ENCODE measurements at places on chromosomes 5 and 9.

DNA sequence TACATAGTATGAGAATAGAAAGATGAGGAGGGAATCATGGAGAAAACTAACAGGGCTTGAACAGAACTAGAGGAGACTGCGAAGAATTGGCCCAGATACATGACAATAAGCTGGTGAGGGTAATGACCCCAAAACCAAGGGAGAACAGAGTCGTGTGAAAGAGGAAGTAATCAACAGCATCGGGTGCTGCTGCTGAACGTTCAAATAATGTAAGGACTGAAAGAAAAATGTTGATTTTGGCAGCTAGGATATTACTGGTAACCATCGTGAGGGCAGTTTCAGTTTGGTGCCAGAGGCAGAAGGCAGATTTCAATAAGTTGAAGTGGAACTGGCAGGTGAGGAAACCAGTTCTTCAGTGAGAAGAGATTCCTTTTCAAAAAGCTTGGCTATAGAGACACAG, 66.8 kb upstream of the SMC2 start:
- no peak for DNase-seq

GRCh38 chr9:99138424-99139284, 33.7 kb downstream of the TGFBR1 start:
- no peak for DNase-seq

GRCh38 chr9:4375424-4376200, 75.7 kb upstream of the GLIS3 start:
- DNase-seq, result peak; percentile 23

DNA sequence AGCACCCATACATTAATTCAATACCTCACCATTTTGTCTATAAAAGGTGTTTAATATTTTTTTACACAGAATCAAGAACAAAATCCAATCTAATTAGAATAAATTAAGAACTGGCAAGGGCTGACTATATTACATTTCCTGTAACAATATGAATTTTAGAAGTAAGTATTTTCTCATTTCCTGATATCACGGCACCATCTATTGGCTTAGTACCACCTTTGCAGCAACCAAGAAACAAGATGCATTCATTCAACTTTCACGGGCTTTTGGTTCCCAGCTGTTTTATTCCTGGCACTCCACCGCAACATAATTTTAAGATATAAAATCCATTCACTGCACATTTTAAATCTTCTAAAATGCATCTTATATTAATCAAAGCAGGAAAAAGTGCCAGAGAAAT, 20.6 kb downstream of the PSMB7 start:
- no peak for DNase-seq

DNA sequence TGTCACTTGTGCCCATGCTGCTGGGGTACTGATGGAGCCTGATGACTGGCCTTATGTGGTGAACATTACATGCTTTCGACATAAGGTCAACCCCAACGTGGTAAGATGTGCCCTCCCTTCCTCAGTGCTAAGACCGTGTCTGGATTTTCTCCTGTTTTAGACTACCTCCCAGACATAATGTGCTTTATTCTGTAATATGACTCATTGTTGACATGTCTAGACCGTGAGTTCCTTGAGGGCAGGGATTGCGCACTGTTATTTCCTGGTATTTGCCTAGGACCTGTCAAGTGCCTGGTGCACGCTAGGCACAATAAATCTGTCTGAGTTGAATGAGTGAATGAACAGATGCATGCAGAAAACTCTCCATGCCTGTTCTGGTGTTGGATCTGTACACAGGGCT, 346.0 kb downstream of the KDM4C start:
- no peak for DNase-seq

GRCh38 chr5:121758615-121759014, 93.1 kb upstream of the FTMT start:
- no peak for DNase-seq

DNA sequence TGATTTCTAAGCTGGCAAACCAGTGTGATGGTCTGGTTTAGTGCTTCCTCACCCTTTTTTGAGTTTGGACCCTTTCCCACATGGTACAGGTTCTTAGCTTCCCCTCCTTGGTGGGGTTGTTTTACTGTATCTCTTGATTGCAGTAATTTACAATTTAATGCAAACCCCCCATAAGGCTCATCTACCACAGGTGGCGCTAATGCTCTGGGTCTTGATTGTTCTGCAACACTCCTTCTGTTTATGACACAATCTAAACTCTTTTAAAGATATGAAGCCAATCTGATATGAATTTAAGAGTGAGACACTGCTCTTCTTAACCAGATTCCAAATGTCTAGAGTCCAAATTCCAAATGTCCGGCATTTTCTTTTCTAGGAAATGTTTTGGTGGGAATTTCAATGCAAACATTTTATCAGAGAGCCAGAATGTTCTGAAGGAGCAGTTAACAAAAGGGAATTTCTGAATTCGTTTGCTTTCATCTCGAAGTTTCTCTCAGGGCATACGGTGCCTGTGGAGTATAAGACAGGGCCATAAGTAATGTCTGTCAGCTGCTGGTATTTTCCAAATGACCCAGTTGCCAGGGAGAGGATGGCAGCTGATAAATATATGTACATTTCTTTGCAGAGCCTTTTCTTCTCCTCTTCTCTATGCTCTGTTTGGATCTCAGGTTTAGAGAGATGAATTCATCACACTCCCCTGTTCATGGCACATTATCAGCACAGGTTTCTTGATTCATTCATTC, 246.8 kb downstream of the ARHGAP26 start:
- no peak for DNase-seq

DNA sequence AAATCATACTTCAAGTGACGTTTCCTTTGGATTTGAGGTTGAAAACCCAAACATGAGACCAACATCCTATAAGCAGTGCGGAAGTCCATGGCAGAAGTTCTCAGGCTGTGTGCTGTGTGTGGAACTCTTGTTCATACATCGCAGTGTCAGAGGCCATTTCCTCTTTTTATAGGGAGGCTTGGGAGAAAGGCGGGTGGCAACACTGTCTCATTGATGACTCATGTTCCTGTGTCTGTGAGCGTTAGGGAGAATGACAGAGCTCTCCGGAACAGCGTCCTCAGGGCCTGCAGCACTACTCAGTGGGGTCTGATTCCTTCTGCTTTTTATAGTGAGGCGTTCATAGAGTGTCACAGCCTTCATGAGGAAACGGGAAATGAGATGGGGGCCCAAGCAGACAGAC, 98.8 kb upstream of the BASP1 start:
- peak; percentile 95 for DNase-seq

GRCh38 chr5:15606197-15606596, 106.2 kb downstream of the FBXL7 start:
- no peak for DNase-seq

DNA sequence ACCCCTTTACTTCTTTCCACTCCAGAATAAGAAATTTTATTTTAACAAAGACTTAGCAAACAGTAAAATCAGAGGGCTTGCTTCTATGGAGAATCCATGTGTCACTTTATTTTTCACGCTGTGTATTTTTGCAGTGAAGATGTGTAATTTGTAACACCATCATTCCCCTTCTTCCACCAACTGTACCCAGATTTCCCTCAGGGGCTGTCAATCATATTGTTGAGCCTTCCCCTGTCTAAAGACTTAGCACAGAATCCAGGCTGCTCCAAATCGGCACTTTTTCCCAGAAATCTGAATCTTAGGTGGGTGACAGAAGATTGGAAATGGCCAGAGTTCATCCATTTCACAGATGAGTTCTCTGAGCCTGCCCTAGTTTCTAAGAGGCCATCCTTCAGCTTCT, 115.9 kb downstream of the GNAQ start:
- no peak for DNase-seq

- DNase-seq, result peak; percentile 54
Measured at GRCh38 chr5:30849931-30850710, 343.4 kb upstream of the CDH6 start.

GRCh38 chr9:94528886-94529285, 26.0 kb upstream of the PCAT7 start:
- no peak for DNase-seq

- no peak for DNase-seq
Measured at GRCh38 chr9:85290019-85290418, 451.7 kb downstream of the AGTPBP1 start.

- DNase-seq, result no peak
Measured at GRCh38 chr5:69374911-69375446, 5.4 kb downstream of the RAD17 start.

DNA sequence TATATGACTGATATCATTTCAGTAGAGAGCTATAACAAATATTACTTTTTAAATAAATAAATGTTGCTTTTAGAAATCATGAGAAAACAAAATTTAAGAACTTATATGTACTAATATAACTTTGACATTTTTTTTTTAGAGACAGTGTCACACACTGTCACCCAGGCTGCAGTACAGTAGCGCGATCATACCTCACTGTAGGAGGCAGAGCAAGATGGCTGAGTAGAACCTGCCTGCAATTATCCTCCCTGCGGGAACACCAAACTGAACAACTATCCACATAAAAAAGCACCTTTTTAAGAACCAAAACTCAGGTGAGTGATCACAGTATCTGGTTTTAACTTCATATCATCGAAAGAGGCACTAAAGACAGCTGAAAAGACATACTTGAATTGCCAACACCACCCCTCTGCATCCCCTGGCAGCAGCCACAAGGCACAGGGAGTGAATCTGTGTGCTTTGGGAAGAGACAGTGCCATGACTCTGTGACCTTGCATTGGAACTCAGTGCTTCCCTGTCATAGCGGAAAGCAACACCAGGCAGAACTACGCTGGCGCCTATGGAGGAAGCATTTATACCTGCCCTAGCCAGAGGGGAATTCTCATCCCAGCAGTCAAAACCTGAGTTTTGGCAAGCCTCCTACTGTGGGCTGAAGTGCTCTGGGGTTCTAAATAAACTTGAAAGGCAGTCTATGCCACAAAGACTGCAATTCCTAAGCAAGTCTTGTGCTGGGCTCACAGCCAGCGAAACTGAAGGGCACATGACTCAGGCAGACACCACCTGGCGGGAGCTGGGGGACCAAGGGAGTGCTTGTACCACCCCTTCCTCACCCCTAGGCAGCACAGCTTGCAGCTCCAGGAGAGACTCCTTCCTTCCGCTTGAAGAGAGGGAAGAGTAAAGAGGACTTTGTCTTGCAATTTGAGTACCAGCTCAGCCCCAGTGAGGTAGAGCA, 142.7 kb downstream of the FBXL17 start:
- DNase-seq, result peak; percentile 22

- DNase-seq, result no peak
Measured at GRCh38 chr5:82560969-82561368, 282.8 kb upstream of the RPS23 start.

GRCh38 chr5:116135344-116135743, 50.5 kb downstream of the COMMD10 start:
- DNase-seq, result no peak

- DNase-seq, result no peak
Measured at GRCh38 chr5:1929108-1929991, 46.6 kb upstream of the IRX4 start.

GRCh38 chr5:158013939-158014338, 155.0 kb upstream of the CLINT1 start:
- peak; percentile 48 for DNase-seq

- DNase-seq, result peak; percentile 80
Measured at GRCh38 chr5:149485655-149486615, 65.3 kb downstream of the CSNK1A1 start.

GRCh38 chr9:23801523-23801922, 24.5 kb downstream of the ELAVL2 start:
- no peak for DNase-seq

DNA sequence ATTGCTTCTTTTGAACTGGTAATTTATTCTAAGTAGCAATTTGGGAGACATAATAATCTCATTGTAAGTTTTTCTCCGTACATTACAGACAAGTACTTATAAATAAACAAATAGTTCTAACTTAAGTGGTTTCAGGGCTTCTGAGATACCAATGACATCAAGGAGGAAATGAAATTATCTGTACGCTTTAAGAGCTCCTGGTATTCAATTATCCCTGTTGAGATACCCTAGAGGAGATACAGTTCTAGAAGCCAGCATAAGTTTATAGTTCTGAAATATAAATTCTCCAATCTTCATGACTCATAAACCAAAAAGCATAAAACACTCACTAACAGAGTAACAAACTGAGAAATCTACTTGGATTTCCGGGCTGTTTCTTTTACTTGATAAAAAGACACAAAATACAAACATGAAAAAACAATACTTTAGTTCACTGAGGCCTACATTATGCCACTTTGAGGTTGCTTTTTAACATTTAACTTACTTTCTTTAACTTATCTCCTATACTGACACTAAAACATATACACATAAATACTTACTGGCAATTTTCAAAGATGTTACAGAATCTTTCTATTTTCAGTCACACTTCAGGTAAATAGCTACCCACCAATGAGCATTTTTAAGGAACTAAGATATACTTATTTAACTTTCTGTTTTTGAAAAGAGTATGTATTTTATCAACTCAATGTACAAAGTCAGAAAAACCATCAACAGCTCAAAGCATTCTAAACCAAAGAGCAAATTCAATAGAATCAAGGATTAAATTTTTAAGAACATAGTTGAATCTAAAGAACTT, 7.5 kb downstream of the DCTN4 start:
- DNase-seq, result no peak

DNA sequence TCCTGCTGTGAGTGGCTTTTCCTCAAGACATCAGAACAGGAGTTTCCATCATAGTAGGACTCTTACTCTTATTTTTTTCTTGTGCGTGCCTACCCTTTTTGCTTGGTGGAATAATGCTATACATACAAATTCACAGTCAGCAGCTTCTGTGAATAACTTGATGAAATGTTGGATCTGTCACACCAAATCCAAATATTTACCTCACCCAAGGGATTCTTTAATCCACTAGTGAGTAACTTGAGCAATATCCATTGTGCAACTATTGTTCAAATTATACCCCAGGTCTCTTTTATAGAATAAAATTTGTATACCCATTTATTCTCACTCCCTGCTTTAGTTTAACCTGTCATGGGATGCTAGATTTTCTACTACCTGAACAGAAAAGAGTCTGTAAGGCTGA, 1078.3 kb upstream of the EDIL3 start:
- no peak for DNase-seq

DNA sequence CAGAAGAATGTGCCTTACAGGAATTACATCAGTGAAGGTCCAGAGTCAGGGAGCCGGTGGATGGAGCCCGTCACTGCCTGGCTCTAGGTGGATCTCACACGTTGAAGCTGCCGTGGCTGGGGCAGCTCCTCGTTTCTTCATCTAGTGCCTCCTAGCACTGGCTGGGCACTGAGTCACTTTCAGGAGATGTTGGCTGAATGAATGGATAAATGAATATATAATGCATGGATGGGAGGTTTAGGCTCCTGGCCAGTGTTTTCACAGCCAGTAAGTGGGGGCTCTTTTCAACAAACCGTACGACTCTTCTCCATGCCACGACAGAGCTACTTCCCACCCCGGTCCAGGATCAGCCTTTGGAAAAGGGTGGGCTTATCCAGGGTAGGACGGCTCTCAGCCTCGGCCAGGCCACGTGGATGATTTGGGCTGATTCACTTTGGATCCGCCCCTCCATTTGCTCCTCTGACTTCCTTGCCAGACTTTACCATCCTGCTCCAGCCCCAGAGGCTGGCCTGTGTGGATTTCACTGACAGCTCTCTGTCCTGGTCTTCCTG, 1.3 kb upstream of the SH3PXD2B start:
- DNase-seq, result no peak

DNA sequence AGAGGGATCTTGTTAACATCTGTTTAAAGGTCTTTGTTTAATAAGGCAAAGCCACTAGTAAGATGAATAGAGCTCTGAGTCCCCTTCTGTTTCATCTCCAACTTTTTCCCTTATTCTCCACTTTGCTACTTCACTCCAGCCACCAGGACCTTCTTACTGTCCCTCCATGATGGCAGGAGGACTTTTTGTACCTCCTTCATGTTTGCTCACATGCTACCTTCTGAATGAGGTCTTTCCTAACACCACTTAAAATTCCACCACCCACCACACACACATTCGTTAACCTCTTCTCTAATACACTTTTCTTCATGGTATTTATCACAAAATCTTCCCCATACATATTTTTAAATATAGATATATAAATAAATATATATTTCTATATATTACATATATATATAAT, 501.9 kb downstream of the PDE4D start:
- no peak for DNase-seq
